ENCODE measurements at places on chromosomes 3 and 15.

- no peak for DNase-seq
These were observed 236.0 kb upstream of the EIF1B start for GRCh38 chr3:40073310-40074007.

GRCh38 chr3:42539871-42540714, 37.6 kb downstream of the VIPR1 start:
- DNase-seq: no peak

- DNase-seq: no peak
These were observed 28.4 kb upstream of the MAGI1 start for GRCh38 chr3:66066963-66067617.

DNA sequence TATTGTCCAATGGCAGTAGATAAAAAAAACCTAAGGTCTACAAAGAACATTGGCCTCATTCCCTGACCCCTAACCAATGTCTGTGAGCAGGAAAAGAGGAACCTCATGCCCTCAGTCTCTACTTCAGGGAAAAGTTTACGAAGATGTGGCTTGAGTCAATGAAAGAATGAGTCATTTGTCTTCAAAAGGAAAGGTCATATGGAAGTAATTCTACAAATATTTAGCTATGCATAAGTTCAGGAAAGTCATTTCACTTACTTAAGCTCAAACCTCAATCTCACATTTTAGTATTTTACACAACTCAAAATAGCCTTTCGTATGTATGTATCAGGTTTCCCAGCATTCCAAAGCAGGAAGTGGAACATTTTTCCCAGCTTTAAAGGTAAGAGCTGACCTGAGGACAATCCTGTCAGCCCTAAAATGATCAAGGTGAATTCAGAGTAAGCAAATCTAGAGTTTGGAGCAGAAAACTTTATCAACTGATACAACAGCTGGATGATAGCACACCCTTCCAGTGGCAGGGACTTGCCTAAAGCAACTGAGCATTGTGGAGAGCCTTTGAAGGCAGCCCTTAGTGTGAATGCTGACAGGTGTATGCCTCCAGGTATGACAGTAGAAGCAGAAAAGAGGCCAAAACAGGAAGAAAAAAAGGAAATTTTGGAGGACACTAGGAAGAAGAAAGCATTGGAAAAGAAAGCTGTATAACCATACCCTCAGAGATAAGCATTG, 53.9 kb upstream of the ACKR4 start:
- no peak for DNase-seq

DNA sequence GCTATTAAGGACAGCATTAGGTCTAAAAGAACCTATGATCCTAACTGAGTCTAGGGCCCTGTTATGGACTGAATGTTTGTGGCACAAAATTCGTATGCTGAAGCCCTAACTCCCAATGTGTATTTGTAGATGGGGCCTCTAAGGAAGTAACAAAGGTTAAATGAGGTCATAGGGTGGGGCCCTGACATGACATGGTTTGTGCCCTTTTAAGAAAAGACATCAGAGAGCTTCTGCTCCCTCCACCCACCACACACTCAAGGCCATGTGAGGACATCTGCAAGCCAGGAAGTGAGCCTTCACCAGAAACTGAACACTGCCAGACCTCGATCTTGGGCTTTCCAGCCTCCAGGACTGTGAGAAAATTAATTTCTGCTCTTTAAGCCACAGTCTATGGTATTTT, 49.2 kb downstream of the PHC3 start:
- no peak for DNase-seq

All from right forelimb (tissue), 1 donor.